Transverse colon (tissue), 4 donors: ENCODE measurements at places on chromosomes 5 and 9.

GRCh38 chr5:133227082-133227481, 175.3 kb downstream of the HSPA4 start:
- DNase-seq, result no peak

- no peak for DNase-seq
Observed at GRCh38 chr5:32358611-32359010, 45.9 kb upstream of the MTMR12 start.

DNA sequence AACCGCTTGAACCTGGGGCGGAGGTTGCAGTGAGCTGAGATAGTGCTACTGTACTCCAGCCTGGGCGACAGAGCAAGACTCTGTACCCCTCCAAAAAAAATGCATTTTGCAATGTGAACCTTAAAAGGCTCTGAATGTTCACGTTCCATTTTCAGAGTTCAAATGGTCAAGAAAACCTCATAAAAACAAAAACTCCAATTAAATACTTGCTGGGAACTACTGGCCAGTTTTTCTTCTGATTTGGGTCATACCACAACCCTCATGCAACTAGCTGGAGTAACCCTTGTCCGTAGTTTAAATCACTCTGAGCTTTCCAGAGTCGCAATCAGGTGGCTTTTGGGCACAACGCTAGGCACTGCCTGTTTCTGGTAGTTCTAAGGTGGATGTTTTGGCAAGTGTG, 2.3 kb upstream of the OTULINL start:
- no peak for DNase-seq

DNA sequence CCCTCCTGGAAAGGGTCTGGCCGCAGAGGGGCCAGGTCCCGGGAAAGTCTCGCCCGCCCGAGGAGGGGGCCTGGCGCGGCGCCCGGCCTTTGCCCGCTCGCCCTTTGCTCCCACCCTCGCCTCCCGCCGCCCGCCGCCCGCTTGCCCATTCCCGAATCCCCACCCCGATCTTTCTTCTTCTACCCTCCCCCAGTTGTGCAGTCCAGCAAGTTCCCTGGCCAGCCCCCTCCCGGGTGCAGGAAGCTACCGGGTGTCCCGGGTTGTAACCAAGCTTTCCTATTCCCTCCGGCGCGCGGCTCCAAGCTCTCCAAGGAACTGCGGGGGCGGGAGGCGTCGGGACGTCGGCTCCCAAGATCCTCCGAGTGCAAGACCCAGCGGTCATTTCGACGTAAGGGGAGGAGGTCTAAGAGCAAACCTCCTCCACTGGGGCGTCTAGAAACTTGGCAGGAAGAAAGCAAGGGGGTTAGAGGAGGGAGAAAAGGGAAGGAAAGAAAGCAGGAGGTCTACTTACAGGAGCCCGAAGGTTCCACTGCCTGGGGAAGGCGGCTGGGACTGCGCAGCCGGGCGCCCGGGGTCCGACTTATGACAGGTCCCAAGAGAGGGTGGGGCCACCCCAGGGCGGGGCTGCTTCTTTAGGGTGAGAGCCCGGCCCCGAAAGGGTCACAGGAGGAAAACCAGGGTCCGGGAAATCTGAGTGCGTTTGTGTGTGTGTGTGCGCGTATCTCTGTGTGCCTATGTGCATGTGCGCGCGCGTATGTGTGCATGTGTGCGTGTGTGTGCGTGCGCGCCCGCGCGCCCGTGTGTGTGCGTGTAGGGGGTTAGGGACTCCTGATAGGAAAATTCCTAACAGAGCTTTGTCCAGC, at the start of gene PTGR1:
Gene PTGR1 (minus strand): TSS at position 556 of the 863 bp plus-strand sequence. CDS start 2,225 bp downstream, outside the sequence.
- peak; percentile 80 for DNase-seq

DNA sequence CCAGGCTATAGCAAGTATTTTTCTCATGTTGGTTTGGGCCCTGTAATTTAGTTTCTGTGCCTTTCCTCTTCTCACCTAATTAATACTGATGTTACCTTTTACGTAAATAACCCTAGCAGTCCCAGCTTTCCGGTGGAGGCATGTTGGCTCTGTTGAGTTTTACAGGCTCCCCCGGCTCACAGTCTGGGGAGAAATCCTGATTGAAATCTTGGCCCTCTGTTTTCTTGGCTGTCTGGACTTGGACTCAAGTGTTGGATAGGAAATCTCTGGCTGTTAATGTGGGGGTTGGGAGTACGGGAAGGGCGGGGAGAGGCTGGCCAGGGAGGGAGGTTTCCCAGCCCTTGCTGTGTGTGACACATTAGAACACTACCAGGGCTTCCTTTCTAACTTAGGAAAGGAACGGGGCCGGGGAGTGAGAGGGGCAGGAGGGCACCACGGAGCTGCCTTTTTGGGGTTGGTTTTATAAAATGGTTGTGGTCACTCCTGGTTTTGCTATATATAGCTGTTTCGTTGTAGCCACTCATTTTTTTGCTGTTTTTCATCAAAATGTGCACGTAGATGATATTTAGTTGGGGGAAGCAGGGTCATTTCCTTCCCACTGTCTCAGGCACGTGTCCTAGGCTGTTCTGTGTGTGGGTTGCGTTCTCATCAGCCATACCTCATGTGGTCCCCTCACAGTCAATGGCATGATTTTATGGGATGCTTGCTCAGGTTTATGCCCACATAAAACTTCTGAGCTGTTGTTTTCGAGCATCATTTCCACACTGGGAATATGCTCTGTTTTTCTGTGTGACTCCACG, 11.0 kb downstream of the TRIO start:
- DNase-seq, result peak; percentile 78

GRCh38 chr9:124257844-124258606, at the start of gene NEK6:
Gene NEK6 (plus strand): TSS chr9:124257949. CDS start chr9:124301965, 44,016 bp downstream.
- peak; percentile 19 for DNase-seq

GRCh38 chr9:78575771-78576170, 278.8 kb downstream of the PSAT1 start:
- DNase-seq, result no peak

- DNase-seq, result peak; percentile 59
Observed at GRCh38 chr9:17906176-17906840, 327.4 kb downstream of the SH3GL2 start.

DNA sequence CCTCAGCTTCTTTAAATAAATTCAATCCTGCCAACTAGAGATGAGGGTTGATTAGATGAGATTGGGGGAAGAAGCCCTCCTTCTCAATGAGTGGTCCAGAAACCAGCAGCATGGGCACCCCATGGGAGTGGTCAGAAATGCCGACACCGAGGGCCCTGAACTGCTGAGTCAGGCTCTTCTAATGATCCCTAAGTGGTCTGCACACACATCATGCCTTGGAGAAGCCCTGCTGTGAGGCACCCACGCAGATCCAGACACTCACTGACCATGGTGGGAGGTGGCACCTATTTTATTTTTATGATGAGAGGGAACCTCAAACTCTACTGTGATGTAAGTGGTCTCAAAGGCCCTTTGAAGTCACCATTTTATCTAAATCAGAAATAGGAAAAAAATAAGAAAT, 72.3 kb upstream of the BOD1 start:
- DNase-seq, result no peak

DNA sequence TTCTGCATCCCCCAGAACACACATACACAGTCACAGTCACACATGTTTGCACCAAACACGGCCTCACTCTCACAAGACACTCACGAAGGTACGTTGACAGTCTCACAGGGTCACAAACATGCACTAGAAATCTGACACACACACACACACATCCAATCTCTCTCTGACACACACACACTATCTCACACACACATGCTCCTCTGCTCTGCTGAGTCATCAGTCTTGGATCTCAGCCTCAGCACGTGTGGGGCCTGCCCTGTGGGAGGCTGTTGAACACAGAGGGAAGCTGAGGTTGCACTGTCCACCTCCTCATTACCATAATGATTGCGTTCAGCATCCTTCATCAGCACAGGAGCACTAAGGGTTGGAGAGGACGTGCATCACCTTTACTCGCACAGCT, 188.8 kb downstream of the MTRR start:
- DNase-seq, result no peak

DNA sequence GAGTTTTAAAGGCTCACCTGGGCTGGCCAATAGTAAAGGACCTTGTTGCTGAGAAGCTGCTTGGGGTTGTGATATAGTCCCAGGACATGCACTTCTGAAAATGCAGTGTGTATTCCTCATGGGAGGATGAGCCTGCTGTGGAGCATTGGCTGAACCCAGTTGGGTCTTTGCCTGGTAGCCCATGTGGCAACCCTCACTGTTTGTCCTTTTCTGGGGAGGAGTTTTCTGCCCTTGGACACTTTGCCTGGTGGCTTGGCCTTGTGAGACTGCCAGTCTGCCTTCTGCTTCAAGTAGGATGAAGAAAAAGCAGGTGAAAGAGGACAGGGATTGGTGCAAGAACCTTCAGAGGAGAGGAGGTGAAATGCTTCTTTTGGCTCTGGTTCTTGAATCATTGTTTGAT, 4.0 kb downstream of the TENT4A start:
- DNase-seq, result no peak

GRCh38 chr9:121508415-121508814, 8.8 kb upstream of the GGTA1 start:
- no peak for DNase-seq

DNA sequence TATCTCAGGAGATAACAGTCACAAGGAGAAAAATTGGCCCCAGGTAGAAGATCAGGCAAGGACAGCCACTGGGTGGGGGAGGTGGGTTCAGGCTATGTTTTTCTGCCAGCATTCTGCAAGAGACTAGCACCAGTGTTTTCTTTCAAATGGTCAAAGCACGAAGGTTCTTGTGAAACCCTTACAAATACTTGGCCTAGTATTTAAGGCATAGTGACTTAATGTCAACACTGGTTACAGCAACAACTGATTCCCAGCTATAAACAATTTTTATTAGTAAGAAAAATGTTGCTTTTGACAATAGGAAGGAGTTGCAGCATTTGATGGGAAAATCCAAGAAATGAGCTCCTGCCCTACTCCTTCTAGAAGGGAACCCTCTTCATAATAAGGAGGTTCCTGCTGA, 349.6 kb downstream of the SLIT3 start:
- DNase-seq, result no peak

GRCh38 chr9:98321269-98321668, 65.8 kb upstream of the TBC1D2 start:
- no peak for DNase-seq

- no peak for DNase-seq
Observed at GRCh38 chr9:99326112-99326916, 104.2 kb downstream of the SEC61B start.

DNA sequence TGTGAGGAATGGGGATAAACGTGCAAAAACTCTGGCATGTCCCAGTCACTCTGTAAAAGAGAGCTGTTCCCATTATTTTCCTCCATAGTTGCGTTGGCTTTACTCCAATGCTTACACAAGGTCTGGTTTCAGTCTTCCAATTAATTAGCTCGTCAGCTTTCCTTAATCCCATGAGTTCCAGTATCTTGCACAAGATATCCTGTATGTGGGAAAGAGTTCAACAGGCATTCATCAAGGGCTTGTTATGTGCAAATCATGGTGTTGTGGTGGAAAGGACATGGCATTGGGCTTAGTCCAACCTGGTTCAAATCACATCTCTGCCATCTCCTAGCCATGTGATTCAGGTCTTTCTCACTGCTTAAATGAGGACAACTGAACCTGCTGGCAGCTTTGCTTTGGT, 77.5 kb upstream of the PANK3 start:
- no peak for DNase-seq

DNA sequence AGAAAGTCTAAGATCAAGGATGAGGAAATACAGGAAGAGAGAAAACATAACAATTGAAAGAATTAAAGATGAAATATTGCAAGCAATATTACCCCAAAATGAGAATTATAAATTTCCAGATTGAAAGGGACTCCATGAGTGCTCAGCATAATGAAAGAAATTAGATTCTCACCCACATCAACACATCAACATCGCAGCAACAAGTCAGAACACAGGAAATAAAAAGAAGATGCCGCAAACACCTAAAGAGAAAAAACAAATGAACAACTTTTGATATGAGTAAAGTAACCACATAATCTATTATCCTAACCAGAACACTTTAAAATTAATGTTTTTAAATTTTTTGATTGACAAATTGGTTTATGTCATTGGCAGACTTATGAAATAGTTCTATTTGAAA, 318.3 kb upstream of the PTGER4 start:
- DNase-seq, result no peak

- DNase-seq, result no peak
Observed at GRCh38 chr5:147259837-147260236, 25.0 kb downstream of the STK32A start.

DNA sequence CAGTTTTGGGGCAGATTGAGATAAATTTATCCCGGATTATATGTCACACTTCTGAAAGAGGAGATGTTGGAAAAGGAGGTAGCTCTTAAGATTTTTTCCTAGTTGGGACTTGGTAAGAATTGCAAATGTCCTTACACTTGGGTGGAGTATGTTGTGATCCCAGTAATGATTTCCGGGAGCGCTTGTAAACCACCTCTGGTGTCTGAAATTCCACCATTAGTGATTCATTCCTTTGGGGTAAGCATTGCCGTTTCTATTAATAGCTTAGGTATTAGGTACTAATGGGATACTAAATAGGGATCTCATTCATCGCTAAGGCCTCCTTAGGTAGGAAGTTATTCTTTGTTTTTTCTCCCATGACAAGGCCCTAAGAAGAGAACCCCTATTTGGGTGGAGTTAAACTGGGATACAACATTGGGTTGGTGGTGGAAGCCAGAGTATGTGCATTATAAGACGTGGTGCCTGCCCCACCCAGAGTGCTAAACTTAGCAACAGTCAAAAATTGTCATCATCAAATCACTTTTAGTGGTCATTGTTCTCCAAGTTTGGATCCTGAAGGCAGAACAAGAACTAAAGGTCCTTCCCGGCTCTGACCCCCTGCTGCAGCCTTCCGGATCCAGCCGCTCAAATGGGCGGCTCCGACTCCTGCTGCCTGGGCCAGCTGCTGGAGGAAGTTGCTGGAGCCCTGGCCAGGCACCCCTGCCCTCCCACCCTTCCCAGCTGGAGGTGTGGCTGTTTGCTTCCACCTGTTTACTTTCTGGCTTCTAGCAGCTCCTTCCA, 31.7 kb upstream of the DAB2IP start:
- no peak for DNase-seq
